NCI-H1417 treated with DMSO at 0.1 percent for 48 hours (cell line): ENCODE measurements at places on chromosomes 2 and 18.

- DNase-seq: no peak
Observed at GRCh38 chr2:178498137-178498536, 17.9 kb downstream of the PLEKHA3 start.

DNA sequence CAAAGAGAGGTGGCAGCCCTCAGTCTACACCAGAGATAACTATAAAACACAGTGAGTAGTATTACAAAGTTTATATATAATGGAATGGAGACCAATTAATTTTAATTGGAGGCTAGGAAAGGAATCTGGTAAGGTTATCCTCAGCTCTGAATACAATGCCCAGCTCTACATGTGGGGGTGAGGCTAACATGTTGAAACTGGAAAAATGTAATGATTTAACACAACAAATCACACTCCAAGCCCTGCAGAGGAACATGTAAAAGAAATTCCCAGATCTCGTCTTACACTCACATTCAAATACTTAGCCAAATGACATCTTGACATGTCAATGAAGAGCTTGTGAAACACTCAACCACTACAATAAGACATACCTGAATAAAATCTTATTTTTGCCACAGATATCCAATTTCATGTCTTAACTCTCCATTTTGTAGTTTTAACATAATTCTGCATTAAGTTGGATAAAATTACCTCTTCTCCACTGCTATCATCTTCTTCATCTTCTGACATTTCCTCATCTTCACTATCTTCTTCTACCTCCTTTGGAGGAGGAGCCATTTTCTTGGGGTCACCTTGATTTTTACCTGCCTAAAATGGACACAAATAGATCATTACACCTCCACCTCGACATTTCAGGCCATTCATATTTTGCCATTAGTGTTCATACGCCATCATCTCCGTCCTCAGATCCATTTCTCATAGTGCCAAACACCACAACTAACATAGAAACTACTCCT is 1.4 kb downstream of the NCL start:
- no peak for DNase-seq

DNA sequence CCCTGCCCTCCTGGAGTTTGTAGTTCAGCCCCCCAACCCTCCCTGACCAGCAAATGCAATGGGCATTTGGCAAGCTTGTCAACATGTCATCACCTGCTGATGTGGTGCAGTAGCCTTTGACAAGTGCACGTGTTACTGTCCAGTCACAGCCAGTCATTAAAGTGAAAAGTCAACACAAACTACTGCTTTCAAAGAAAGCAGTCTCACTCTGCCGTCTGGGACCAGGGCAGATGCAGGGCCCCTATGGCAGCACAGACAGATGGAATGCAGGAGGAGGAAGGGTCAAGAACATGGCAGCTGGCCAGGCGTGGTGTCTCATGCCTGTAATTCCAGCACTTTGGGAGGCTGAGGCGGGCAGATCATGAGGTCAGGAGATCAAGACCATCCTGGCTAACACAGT is 222.4 kb upstream of the OSR1 start:
- DNase-seq: no peak

- DNase-seq: no peak
Observed at GRCh38 chr2:67471681-67472080, 74.5 kb downstream of the ETAA1 start.

DNA sequence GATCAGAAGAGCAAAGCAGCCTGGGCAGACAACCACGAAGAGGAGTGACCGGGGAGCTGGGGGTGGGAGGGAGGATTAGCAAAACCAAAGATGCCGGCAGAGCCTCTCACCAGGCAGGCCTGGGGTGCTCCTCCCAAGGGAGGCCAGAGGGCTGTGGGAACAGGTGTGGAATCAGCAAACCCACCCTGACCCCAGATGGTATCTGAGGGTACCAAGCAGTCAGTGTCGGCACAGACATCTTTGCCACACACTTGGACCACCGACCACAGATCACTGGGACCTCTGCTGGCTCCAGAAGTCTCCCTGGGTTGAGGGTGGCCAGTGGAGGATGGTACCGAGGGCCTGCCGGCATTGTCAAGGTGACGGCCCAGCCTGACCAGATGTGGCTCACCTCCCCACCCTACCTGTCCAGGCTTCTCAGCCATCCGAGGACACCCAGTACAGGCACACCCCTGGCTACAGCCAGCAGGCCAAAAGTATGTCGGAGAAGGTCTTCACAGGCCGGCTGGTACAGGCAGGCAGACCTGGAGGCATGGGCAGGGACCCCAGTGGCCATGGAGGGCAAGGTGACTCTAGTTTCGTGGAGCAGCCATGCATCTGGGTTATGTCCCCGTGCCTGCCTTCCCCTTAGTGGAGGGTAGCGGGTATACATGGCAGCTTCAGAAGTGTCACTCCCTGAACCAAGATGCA is 82.1 kb downstream of the UXS1 start:
- DNase-seq: no peak

DNA sequence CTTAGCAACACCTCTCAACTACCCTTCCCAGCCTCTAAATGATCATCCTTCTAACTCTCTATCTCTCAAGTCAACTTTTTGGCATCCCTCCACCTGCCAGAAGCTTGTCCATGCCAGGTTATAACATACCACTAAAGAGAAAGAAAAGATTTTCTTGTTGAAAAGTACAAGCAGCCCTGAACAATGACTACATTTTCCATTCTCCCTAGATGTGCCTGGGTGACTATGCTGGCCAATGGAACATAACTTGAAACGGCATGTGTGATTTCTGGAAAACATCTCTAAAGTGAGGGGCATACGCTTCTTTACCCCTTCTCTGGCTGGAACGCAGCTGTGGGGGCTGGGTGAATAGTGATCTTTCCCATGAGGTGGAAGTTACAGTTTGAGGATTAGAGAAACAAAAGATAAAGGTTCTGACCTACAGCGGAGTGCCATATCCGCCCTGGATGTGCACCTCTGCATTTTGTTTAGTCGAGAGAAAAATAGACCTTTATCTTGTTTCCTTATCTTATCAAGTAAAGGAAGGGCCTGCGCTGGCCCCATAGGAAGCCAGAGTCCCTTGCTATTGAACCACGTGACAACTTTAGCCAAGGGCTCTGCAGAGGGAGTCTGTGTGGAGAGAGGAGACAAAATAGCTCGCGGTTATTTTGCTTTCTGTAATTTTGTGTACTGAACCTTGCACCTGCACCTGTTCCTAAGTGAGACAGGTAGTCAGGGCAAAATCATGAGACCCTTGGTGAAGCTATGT is 436.8 kb downstream of the TGIF1 start:
- no peak for DNase-seq

- DNase-seq: no peak
Observed at GRCh38 chr2:165544897-165545296, 75.4 kb downstream of the CSRNP3 start.

- no peak for DNase-seq
Observed at GRCh38 chr18:515838-516237, 15.3 kb upstream of the COLEC12 start.

DNA sequence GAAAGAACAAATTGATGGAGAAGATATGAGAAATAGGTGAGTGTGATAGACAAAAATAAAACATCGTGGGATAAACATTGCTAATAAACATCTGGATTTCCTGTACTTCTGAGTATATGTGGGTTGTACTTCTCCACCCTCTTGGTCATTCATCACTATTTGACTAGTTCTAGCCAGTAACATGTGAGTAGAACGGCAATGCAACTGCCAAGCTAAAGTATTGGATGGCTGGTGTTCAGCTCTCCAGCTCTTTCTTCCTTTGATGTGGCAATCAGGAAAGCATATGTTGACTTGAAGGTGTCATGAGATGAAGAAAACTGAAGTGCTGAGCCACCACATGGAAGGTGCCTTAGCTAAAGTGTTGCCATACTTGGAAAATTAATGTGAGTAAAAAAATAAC is 144.9 kb downstream of the SCG2 start:
- DNase-seq: no peak

DNA sequence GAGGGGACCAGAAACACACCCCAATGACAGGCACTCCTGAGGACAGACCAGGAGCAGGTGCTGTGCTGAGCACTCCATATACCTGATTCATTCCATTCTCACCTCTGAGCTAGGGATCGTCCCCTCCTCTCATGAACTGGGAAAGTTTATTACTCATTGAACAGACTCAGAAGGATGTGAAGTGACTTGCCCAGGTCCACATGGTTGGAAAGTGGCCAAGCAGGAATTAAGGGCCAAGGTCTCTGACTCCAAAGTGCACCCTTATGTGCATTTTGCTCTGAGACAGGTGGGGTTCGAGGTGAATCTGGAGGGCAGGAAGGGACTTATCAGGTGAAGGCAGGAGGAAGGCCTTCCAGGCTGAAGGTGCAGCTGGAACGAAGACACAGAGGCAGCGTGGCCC is 25.1 kb upstream of the PLB1 start:
- no peak for DNase-seq

DNA sequence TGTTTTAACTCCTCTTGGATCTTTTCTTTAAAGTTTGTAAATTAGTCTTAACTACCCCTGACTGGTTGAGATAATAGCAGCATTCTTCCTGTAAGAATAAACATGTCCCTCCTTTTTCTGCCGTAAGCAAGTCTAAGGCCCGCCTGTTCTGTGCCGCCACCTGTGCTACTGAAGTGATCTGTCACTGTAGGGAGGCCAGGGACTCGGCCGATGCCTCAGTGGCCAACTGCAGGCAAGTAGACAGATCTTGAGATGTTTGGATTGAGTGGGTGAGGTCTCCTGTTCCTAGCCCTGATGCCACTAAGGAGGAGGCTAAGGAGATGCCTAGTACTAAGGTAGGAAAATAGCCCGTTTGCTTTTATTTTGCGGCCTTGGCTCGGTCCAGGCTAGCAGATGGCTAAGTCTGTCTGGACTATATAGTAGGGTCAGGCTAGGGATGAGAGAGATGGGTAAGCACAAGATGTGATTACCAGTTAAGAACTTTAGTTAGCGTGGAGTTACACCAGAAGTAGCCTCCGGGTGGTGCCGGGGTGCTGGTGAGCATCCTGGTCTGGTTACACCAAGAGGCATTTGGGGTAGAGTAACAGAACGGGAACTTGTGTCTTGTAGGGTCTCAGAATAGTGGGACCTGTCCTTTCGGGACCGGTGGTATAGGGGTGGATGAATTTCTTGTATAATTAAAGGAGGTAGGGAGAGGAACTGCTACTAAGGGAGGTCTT is 584.2 kb downstream of the SUCLG1 start:
- DNase-seq: no peak

DNA sequence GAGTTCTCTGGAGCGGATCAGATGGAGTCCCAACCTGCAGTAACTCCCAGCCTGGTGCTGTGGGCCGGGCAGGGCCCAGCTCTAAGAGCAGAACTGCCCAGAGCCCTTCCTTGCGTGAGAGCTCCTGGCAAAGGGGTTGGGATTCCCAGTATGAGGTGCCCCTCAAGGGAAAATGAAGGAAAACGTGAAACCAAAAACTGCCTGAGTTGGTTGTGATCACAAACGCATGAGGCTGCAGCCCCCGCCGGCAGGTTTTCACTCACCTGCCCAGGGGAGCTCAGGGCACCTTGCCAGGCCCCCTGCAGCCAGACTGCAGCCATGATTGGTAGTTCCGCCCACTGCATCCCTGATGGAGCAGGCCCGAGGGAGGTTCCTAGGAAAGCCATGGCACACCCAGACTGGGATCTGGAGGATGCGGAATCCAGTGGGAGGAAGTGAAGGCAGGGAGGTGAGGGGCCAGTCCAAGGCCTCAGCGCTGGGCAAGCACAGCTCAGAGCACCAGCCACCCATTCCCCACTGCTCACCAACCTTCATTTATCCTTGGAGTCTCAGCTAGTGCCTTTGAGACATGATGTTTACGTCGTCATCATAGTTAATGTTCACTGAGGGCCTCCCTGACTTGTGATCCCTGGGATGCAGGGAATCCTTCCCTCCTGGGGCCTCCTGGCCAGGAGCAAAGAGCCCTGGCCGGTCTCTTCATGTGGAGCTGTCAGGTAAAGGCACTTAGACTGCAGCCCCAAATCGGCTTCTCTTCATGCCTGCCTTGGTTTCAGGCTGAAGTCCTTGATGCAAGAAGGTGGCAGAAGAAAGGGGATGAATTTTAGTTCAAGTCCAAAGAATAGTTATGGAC is 103.2 kb downstream of the INHBB start:
- no peak for DNase-seq
